ENCODE measurements at places on chromosomes 4 and X.

DNA sequence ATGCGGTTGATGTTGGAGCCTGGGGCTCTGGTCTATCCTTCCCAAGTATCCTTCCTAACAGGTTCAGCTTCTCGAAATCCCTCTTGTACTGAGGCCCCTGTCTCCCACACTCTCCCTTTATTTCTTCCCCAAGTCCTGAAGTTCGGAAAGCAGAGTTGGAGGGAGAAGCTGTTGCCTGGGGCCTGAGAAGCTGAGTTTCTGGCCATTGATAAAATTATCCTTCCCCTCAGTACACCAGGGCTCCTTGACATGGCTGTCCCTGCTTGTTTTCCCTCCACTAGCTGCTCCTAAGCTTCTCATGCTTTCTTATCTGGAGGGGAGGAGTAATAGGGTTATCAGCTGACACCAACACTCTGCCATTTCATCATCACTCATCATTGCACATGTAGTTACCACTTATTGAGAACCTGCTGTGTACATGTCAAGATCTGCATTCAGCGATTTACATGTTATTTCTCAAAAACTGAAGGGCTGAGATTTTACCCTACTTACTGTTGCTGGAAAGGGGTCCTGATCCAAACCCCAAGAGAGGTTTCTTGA lies 58.0 kb downstream of the FUNDC1 start:
- no peak for DNase-seq

DNA sequence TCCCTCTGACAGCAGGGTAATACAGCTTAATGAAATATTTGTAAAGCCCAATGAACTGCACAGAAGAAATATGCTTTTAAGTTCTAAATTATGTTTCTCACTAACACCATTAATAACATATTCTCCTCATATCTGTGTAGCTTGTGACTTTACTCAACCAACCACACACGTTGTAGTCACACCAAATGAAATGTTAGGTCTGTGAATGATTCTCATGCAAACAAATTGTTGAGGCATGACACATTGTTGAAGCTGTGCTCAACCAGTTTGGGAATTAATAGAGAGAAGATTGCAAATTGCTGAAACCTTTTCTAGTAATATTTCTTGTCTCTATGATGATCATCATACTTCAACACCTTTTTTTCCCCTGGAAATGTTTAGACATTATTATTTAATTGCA lies 645.9 kb downstream of the PCDH7 start:
- no peak for DNase-seq

DNA sequence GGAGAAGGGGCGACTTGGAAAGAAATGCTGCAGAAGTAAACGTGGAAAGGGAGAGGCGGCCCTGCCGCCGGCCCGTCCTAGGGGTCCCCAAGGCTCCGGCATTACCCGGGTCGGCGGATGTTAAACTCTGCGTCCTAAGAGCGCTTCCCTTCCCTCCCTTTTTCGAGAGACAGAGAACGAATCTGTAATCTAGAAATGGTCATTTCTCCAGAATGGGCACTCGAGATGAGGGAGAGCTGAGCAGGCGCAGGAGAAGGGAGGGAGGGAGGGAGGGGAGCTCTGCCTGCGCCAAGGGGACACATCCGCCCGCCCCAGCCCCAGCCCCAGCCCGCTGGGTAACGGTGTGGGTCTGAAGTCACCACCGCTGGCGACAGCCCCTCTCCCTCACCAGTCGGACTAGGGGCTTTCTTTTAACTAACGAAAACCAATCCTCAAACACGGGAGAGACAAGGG lies 1.7 kb downstream of the HCFC1 start:
- DNase-seq, result no peak

DNA sequence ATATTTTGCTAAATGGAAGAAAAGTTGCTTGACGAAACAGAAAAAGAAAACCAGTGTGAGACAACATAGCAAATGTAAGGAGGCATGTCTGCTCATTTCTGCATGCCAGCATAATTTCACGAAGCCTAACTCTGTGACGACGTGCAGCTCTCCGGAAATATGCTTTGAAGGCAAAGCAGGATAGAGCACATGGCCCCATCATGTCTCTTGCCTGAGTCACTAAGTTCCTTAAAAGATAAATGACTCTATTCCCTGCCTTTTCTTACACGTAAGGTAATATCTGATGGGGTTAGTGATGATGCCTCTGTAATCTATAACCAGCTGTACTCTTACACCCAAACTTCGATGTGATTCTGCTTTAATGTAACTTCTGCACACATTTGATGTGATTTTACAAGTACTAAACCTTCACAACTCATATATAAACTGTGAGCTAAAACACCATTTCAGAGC lies 64.5 kb downstream of the ANXA3 start:
- no peak for DNase-seq

DNA sequence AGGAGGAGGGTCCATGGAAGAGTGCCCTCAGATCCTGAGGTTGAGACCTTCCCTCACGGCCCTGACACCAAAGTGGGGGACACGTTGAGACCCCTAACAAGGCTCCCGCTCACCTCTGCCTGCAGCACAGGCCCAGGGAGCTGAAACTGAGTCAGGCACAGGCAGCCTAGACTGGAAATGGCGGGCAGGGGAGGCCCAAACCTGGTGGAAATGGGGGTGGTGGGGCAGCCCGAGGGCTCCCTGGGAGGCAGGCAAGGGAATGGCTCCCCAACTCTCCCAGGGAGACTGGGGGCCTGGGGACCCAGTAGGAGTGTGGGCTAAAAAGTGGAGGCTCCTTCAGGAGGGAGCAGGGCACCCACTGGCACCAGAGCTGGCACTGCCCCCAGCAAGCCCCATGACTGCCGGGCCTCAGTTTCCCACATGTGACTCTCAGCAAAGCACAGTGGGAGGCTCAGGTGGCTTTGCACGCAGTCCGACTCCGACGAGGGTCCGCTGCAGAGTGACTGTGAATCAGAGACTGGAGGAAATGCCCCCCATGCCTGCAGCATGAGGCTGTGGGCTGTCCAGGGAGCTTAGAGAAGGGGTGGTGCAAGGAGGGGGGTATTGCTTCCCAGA lies 5.9 kb downstream of the NKX1-1 start:
- no peak for DNase-seq

DNA sequence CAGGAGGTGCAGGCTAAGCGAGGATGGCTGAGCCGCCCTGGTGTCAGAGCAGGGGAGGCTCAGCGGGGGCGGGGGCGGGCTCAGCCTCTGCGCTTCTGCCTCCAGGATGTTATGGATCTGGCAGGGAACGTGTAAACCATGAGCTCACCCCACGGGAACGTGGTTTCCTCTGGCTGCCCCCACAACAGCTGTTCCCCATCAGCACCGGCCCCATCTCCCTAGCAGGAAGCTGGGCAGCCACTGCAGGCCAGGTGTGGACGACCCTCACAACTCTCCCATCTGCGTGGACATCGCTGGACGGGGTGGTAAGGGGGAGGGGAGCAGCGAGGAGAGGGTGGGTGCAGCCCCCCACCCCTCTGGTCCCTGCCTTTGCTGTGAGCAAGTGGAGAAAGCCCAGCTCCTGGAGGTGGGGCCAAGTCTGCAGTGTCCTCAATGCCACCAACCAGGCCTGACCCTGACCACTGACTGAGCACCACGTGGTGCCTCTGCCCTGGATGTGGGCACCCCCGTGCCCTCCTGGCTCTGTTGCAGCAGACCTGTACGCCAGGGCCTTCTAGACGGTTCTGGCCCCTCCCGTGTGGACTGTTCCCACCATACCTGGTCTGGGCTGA lies 28.1 kb upstream of the SPON2 start:
- DNase-seq, result no peak

GRCh38 chrX:96147681-96148080 lies 537.0 kb upstream of the DIAPH2 start:
- no peak for DNase-seq

DNA sequence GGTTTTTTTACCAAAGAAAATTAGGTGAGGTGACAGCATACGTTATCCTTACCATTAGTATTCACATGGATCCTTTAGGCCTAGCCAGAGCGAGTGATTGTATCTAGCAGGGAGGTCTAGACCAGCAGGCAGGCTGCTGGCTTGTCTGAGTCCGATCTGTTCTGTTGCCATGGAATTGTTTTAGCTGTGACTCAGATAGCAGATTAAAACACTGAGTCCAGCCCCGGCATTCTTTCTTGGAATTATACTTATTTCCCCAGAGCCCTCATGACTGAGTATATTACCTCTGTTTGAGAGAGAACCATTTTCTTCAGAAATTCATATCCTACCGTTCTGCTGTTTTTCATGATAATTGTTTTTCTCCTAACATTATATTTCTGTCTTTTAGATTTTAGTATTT lies 37.4 kb downstream of the OCRL start:
- DNase-seq, result no peak

- DNase-seq, result no peak
Observed at GRCh38 chrX:39815631-39816030, 282.1 kb downstream of the BCOR start.

GRCh38 chr4:86497131-86497530 lies 97.0 kb upstream of the PTPN13 start:
- no peak for DNase-seq

DNA sequence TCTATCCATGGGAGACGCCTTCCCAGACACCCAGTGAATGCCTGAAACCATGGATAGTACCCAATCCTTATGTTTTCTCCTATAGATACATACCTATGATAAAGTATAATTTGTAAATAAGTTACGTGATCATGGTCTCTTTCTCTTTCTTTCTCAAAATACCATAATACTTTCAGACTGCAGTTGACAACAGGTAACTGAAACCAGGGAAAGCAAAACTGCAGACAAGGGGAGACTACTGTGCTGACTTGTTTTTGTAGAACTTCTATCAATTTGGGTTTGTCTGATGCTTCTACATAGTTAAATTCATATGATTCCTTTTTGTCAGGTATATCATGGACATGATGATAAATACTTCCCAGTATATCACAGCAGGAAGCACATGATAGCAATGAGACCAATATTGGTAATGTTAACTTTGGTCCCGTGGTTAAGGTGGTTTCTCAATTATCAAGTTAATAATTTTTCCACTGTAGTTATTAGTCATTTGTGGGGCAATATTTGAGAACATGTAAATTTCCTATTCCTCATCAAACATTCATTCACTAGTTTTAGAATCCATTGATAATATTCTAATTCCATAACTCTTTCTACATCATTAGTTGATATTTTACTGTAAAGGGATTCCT lies 298.0 kb upstream of the TET2 start:
- DNase-seq, result no peak

Data from LoVo (cell line).